DMS79 treated with DMSO at 0.1 percent for 48 hours (cell line): ENCODE measurements at places on chromosomes 11 and 22.

- DNase-seq, result no peak
Observed at GRCh38 chr11:64339754-64340408, at the start of gene CCDC88B. Gene CCDC88B, plus strand, starts transcription at chr11:64340204. Its CDS starts 63 bp downstream, at chr11:64340267.

- DNase-seq, result no peak
Observed at GRCh38 chr22:39773503-39773902, 120.1 kb downstream of the ENTHD1 start.

GRCh38 chr11:78336877-78337553, 80.6 kb downstream of the GAB2 start:
- DNase-seq, result no peak

- DNase-seq, result no peak
Observed at GRCh38 chr11:19974886-19975285, 185.4 kb downstream of the DBX1 start.

DNA sequence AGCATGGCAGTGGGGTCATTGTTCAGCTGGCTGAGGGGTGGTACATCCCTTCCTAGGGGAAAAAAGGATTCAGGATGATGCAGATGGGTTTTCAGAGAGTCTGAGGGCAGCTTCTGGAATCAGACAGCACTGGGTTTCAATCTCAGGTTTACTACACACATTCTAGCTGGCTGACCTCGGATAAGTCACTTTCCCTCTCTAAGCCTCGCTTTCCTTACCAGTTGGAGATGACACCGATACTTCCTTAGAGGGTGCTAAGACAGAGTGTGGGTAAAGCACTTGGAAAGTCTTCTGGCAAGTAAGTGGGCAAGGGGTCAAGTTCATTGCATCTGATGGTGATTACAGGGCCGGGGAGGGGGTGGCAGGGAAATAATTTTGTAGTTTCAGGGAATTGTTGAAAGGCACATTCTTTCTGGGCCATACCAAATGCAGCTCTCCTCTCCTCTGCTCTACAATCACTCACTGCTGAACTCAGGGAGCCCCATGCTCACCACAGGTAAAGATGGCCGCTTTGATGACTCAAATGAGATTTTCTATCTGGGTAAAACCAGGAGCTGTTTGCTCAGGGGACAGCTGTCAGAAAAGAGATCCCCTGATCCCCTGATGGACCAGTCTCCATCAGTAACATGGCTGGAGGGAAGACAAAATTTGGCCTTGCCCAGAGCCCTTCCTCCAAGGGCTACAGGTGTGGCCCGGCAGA, 6.5 kb upstream of the MIAT start:
- DNase-seq, result no peak

DNA sequence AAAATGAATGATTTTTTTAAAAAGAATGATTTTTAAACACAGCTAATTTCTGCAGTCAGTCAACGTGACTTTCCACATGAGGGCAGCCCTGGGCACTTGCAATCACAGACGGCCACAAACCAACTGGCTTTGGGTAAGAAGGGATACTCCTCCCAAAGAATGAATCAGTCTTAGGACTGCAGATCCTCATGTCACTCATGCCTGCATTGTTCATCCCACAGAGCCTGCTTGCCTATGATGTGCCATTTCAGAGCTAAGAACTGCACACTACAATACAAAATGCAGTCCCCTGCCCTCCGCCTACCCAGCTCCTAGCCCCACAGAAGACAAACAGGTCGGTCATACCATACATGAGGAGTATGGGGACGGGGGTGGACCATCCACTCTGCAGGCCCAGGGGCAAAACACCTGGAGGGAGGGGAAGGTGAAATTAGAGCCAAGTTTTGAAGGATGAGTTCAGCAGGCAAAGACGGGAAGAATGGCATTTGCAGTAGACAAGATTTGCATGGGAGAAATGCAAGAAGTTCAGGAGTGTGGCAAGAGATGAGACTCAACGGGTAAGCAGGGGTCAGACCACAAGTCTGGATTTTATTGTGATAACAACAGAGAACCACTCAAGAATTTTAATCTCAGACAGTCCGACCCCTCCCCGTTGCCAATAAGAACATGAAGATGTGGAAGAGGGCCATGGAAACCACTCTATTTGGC, 24.7 kb downstream of the PACSIN2 start:
- DNase-seq, result no peak

GRCh38 chr11:29166306-29166705, 850.5 kb downstream of the KCNA4 start:
- DNase-seq, result no peak

DNA sequence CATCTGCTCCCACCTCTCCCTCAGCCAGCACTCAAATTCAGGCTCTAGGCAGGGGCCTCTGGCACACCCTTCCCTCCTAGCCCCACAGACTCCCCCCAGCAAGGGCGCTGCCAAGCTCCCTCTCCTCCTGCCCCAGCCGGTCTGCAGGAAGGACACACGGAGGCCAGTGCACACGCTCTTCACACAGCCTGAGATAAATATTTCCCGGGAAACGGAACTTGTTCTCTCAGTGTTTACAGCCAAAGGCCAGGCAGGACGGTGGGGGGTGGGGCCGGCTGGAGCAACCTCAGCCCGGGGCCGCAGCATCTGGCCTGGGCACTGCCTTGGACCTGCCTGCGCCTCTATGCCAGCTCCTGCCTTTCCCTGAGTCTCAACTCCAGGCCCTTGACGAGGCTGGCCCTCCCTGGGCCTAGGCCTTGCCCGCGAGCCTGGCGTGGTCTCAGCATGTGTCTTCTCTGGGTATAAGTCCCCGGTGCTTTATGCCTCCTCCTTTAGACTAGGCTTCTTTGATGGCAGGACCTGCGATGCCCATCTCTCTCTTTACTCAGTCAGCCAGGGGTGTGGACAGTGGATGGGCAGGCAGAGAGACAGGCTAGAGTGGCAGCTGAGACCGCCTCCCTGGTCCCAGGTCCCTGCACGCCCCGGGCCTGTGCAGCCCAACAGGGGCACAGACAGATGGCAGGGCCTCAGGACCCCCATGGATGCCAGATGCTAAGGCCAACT, 48.4 kb downstream of the PDE2A start:
- DNase-seq, result no peak

- no peak for DNase-seq
Observed at GRCh38 chr11:61007383-61007955, 36.0 kb downstream of the CD6 start.

- peak; percentile 40 for DNase-seq
Observed at GRCh38 chr11:10770626-10771254, 19.7 kb downstream of the CTR9 start.

GRCh38 chr22:36541831-36542411, 13.0 kb upstream of the EIF3D start:
- no peak for DNase-seq

DNA sequence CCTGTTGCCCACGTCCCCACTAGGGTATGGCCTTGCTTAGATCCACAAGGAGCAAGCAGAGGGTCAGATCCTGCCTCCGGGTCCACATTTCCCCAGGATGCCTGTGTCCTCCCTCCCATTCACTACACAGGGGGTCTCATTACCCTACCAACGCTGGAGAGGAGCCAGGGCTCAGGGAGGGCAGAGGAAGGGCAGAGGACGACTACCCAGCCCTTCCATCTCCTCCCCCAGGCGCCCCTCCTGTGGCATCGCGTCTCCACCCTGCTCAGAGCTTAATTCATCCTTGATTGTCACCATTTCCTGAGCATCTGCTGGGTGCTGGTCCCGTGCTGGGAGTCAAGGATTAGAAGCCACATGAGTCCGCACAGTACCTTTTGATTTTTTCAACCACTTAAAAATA, 5.0 kb downstream of the NFAM1 start:
- DNase-seq, result no peak

DNA sequence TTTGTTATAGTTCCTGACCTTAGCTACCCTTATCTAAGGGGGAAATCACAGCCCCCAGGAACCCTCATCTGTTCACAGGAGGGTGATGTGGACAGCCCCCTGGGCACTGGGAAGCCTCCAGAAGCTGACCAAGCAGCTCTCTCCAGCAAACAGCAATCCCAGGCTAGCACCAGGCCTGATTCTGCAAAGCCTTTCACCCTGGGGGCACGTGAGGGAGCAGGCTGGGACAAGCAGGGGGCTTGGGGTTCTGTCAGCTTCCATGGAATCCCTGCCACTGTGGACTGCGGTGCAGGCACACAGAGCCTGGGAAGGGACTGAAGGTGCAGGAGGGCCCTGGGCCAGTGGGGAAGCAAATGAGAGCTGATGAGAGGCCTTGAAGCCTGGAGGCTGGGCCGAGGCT, 2.1 kb downstream of the PGAP2 start:
- DNase-seq, result no peak
